ENCODE measurements at places on chromosomes 5 and 9.

GRCh38 chr9:129384491-129385210, 206.6 kb upstream of the IER5L start:
- DNase-seq, result no peak

DNA sequence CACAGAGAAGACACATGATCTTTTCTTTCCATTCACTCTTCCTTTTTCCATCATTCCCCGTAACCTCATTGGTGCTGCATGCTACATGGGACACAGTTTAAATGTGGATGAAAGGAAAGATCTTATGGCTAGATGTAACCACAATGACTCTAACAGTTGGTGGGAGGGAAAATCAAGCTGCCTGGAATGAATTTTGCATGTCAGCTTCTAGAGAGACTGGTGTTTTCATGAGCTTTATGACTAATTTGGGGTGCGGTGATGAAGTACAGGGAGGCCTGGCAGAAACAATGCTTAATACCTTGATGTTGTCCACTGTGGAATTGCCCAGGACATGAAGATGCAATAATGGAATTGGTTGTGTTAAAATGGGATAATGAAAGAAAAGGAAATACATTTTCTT, 55.9 kb upstream of the MYO10 start:
- DNase-seq, result no peak

DNA sequence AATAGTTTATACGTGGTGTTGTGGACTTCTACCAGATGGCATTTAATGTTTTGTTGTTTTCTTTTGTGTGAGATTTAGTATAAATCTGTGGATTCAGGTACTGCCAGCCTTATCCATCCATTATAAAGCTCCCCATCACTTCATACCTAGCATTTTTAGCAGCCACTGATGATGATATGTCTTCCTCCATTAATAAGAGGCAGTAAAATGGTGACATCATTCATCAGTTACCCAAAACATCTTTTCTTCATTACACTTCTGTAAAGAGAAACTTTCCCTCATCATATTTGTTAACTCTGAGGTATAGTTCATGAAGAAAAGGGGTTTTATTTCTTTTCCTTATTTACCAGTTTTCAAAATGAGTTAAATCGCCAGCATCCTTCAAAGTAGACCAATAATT, 19.4 kb downstream of the CHD1 start:
- DNase-seq, result no peak

DNA sequence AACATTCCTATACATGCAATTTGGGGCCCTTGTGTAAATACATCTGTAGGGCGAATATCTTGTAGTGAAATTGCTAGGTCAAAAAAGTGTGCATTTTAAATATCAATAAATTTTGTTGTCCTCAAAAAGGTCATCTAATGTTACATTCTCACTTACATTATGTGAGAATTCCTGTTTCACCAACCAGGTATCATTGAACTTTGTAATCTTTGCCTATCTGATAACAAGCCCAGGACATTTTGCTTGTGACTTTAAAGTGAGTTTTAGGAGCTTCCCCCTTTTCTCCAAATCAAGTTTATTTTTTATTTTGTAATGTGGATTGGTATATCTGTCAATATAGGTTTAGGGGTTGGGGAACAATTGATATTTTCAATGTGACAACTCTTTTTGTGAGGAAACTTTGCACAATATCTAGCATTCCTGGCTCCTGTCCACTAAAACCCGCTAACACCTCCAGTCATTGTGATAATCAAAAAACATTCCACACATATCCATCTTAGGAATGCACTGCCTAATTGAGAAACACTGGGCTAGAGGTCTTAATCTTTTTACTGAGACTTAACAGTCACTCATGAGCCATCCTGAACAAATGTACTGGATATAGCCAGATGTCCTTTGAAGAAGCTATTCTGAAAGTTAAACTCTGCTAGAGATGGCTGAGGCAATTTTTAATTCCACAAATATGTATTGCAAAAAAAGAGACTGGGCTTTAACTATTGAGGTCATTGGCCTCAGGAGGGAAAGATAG, 72.5 kb upstream of the SLC1A1 start:
- no peak for DNase-seq

DNA sequence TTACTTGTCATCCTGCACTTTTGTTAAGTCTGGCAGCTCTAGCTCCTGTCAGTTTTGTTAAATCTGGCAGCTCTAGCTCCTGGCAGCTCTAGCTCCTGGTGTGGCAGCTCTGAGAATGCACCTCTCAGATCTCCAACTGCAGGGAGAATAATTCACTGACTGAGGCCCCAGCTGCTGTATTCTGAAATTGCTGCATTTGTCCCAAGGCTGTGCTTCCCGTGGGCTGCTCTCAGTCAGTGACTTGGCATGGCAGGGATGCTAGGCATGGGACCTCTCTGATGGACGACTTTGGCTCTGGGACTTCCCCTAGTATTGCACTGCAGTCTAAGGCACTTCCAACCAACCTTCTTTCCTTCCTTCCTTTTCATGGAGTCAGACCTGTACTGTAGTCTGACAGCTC, 475.7 kb downstream of the CCDC171 start:
- DNase-seq, result no peak

- no peak for DNase-seq
Observed at GRCh38 chr5:177462021-177462670, 11.3 kb downstream of the DBN1 start.

GRCh38 chr9:33227741-33228140, 12.2 kb upstream of the SPINK4 start:
- DNase-seq, result no peak

DNA sequence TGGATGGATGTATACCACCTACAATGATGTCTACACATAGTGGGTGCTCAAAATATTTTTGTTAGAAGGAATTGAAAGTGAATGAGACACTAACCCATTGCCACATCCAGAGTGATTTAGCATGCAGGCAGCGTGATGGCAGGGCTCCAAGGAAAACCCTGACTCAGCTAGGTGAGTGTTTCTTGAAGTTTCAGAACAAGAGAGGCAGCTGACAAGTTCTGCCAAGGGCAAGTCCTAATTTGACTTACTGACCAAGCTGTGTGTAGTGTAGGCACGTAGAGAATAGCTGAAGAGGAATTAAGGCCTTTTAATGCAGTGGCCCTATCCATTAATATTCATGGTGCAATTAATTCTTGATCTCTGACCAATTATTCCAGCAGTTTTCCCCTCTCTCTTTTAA, 107.8 kb upstream of the ATP10B start:
- no peak for DNase-seq

- DNase-seq, result no peak
Observed at GRCh38 chr9:69444021-69444420, 119.0 kb downstream of the ENTREP1 start.

Measured in NCI-H1930 (cell line).